ENCODE measurements at places on chromosomes 7 and 10. TPM values are rescaled to one million over a fixed set of nuclear protein-coding genes. Genes with fewer than 3 reads are reported as not detected.

GRCh38 chr7:1674161-1675035 is 4.3 kb downstream of the ELFN1 start:
- no peak for DNase-seq

The EPHB4 gene
- total RNA-seq: 2.7 TPM

The FGL2 gene
- 1.7 TPM for total RNA-seq

The OPALIN gene
- not detected for total RNA-seq

DNA sequence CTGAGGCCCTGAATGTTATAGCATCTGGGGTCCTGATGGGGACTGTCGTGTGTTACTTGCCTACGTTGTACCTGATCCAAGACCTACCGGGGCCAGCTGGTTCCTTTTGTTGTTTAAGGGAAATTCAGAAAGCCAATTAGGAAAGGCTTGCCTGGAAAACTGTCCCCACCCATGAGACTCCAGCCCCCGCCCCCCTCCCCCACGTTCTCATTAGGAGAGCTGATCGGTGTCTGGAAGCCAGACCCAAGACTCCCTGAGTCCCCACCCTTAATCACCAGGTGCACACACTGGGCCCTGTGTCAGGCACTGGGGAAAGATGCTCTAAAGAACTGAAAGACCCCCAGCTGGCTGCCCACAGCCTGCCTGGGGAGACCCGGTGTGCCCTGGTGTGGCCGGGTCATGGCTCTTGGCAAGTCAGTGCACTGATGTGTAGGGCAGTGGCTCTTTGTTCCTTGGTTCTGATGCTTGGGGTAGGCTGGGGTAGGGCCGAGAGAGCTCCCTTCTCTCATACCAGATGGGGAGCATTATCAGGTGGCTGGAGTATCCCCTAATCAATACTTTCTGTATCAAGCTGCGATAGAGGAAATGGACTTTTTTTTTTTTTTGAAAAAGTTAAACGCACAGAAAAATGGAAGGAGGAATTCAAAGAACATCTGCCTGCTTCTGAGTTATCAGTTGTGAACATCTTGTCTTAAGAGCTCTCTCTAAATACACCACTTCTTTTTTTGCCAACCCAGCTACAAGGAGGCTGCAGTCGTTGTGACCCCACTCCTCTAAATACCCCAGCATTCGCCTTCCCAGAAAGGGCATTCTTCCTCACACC is 16.9 kb downstream of the TSPAN15 start:
- DNase-seq: no peak

The UPK3BL2 gene
- 14.1 TPM for total RNA-seq

The NPY4R gene
- not detected for total RNA-seq

GRCh38 chr10:50623663-50624412 is at the start of gene SGMS1:
TSS of gene SGMS1 (minus strand) at chr10:50623956. CDS start at chr10:50344114, 279,842 bp downstream.
- DNase-seq: peak; percentile 95

GRCh38 chr10:78600740-78601139 is 468.0 kb upstream of the ZMIZ1 start:
- no peak for DNase-seq

- no peak for DNase-seq
These were observed 12.3 kb upstream of the CYTH3 start for GRCh38 chr7:6284461-6285360.

The NPVF gene
- total RNA-seq: not detected

DNA sequence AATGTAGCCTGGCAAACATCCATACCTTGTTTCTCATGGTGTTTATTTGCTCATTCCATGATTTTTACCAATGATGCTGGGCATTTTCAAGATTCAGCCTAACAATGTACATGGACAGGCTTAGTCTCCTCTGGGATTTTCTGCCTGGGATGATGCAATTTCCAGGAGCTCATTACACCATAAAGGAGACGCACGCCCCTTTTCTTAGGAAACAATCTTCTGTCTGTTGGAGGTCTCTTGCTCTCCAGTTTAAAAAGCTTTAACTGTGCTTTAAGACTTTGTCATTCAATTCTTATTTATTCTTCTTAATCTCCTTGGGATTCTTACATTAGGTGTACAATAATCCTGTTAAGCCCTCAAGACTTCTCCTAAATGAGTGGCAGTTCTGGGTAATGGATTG is 150.3 kb upstream of the NRP1 start:
- no peak for DNase-seq

- DNase-seq: no peak
These were observed 214.7 kb downstream of the CELF2 start for GRCh38 chr10:11232222-11232961.

DNA sequence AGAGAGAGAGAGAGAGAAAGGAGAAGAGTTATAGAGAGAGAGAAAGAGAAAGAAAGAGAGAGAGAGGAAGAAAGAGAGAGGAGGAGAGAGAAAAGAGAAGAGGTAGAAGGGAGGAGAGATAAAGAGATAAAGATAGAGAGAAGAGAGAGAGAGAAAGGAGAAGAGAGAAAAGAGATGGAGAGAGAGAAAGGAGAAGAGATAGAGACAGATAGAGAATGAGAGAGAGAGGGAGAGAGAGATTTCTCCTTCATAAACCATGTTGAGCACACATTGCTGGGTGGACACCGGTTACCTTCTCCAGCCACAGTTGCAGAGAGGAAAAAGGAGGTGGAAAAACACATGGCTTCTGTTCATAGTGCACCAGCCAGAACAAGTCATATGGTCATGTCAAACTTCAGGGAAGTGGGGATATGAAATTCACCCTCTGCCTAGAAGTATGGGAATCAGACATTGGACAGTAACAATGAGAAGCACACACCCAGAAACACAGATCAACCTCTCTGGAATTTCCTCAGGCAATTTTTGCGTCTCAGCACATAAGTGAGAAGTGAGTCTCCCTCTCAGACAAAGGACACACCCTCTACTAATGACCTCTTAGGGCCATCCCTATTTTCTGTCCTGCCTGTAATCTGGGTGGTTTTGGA is 172.5 kb upstream of the SVIL start:
- DNase-seq: no peak

DNA sequence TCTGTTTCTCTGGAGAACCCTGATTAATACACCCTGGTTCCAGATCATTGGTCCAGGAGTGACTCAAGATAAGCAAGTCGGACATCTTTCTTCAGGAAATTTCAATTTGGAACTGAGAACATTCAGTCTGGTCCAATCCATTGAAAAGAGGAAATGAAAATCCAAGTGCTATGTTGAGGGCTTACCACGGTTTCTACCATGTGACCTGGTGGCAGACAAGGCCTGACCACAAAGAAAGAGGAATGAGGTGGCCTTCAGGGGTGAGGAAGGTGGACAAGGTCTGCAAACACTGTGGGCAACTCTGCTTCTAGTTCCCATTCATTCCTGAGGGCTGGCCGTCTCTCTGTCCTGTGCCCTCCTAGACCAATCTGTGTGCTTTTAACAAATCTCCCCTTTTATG is 149.2 kb upstream of the GHITM start:
- no peak for DNase-seq

DNA sequence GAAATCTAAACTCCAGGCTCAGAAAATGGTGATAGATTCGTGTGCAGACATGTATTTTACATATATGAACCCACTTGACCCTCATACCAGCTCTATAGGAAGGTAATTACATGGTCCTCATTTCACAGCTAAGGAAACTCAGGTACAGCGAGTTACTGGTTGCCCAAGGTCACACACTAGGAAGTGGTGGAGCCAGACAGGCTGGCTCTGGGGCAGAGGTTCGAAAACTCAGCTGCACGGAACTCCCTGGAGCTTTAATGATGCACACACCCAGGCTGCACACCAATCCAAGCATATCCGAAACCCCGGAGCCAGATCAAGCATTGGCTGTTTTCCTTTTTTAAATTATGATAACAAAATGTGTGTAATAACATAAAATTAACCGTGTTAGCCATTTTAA is 172.4 kb downstream of the COBL start:
- DNase-seq: no peak

The CNPY1 gene
- total RNA-seq: not detected

The FXYD4 gene
- not detected for total RNA-seq

- DNase-seq: no peak
These were observed 120.4 kb downstream of the ZMIZ1 start for GRCh38 chr10:79189181-79189580.

- DNase-seq: no peak
These were observed 7.6 kb upstream of the UNC5B start for GRCh38 chr10:71204746-71205145.

GRCh38 chr7:77843194-77843593 is 44.6 kb downstream of the PHTF2 start:
- DNase-seq: no peak

GRCh38 chr10:12491491-12491890 is 142.1 kb downstream of the CAMK1D start:
- no peak for DNase-seq

The PIK3CG gene
- 28.1 TPM for total RNA-seq

DNA sequence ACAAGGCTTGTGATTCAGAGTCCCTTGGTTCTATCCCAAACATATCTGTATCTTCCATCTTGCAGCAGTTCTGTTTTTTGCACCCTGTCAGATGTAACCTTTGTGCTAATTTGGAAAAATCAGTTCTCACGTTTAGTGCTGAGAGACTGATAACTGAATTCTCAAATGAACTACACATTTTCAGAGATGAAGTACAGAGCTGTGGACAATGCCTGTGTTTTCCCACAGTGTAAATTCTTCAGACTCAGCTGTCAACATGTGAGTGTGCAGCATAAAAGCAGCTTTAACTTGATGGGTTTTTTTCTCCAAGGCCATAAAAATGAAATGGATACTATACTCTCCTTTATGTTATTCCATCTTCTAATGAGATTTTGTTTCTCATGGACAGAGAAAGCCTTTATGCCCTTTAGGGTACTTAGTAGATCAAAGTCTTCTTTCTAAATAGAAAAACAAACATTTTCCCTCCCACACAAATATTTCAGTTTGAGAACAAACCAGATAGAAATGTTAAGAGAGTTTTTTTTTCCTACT is 150.9 kb downstream of the SEMA3A start:
- DNase-seq: no peak

DNA sequence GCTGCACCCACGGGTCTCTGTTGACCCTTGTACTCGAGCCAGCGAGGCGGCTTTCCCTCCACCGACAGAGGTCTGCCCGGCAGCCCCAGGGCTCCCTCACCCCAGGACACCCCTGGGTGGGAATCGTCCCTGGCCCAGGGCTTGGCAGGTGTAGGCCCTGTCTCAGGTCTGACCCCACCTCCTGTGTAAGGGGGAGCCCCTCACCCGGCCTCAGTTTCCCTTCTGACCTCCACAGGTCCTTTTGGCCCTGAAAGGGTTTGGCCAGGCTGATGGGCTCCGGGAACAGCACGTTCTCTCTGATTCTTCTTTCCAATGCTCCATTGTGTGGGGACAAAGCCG is 25.0 kb upstream of the ELFN1 start:
- no peak for DNase-seq

DNA sequence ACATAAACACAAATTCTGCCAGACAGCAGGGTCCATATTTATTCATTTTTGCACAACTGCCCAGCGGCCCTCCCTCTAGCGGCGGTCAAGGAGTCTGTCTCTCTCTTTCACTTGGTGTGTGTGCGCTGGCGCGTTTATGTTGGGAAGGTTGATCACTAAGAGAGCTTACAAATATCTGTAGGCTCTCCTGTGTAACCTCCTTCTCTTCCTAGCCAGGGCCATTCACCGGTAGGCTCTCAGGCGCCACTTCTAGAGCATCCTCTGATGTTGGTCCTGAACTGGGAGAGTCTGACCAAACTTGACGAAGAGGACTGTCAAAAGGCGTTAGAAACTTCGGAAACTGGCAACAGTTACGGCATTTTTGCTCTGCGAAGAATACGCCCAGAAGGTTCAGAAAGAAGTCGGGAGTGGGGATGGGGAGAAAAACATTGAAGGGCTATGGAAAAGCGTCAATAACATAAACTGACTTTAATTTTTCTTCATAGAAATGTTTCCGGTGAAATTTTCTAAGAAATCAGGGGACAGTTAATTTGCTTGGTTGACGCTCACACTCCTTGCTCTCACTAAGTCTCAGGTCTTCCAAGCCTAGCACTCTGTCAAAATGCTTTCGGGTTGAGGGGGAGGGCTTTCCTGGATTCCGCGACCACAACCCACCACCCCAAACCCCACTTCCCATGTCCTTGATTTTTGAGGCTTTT is 731.1 kb downstream of the ZWINT start:
- no peak for DNase-seq

The PAPOLB gene
- total RNA-seq: not detected

The WBP1L gene
- total RNA-seq: 15.8 TPM

DNA sequence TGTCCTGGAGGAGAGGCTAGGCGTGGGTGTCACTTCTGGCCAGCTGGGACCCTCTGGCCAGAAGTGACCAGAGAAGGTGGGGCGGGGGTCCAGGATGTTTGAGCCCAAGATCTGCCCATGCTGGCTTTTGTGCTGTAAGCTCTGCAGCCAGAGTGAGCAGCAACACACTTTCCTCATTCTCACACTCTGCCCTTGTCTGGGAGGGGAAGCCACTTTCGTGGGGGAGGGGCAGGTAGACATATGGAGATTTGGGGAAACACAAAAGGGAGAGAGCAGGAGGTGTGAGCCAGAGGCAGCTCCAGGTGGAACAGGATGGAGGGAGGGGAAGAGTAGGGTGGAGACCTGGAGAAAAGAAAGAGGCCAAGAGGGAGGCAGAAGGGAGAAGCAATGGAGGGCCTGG is 31.5 kb upstream of the ADCYAP1R1 start:
- DNase-seq: no peak

GRCh38 chr10:1977461-1977860 is 240.1 kb upstream of the ADARB2 start:
- no peak for DNase-seq

The TMEM196 gene
- not detected for total RNA-seq

DNA sequence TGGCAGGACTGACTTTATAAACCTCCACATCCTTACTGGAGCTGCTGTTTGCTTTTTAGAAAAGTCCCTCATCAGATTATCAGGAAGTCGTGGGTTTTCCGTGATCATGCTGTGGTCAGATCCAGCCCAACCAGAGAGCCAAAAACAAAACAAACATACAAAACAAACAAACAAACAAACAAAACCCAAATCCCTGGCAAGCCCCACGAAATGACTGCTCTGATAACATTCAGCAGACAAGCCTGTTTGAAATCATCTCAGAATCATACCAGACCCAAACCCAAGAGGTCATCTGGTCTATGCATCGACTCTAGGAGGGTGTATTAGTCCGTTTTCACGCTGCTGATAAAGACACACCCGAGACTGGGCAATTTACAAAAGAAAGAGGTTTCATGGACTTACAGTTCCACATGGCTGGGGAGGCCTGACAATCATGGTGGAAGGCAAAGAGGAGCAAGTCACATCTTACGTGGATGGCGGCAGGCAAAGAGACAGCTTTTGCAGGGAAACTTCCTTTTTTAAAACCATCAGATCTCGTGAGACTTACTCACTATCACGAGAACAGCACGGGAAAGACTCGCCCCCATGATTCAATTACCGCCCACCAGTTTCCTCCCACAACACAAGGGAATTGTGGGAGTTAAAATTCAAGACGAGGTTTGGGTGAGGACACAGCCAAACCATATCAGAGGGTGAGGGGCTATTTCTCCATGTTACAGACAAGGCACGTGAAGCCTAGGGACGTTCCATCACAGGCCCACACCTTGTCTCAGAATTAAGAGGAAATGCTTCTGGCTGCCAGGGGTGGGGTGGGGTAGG is 85.7 kb downstream of the PARP12 start:
- no peak for DNase-seq

The GPAM gene
- 9.8 TPM for total RNA-seq

- no peak for DNase-seq
These were observed 23.7 kb upstream of the TIAL1 start for GRCh38 chr10:119620241-119621077.

- no peak for DNase-seq
These were observed 319.8 kb upstream of the PHYHIPL start for GRCh38 chr10:58856508-58857240.

- no peak for DNase-seq
These were observed 31.9 kb downstream of the PALD1 start for GRCh38 chr10:70510453-70510852.
